ENCODE measurements at places on chromosomes 7 and 10.

GRCh38 chr10:95308389-95309302 is 17.8 kb upstream of the PDLIM1 start:
- DNase-seq: no peak

DNA sequence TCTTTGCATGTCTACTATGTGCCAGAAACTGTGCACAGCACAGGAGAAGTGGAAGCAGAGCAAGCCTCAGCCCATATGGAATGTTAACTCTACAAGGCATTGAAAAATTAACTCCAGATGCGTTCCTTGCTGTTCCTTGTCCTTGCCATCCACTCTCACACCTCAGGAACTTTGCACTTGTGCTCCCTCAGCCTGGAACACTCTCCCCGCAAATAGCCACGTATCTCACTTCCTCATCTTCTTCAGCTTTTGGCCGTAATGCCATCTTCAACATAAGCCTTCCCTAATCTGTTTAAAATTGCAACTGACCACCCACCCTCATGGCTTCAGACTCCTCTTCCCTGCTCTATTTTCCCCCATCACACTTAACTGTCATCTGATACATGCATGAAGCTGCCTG is 83.2 kb upstream of the CAPZA2 start:
- no peak for DNase-seq

- DNase-seq: no peak
These were observed 227.4 kb upstream of the COBL start for GRCh38 chr7:51543801-51544553.

- DNase-seq: no peak
These were observed 45.0 kb upstream of the CSTF2T start for GRCh38 chr10:51744235-51745000.

DNA sequence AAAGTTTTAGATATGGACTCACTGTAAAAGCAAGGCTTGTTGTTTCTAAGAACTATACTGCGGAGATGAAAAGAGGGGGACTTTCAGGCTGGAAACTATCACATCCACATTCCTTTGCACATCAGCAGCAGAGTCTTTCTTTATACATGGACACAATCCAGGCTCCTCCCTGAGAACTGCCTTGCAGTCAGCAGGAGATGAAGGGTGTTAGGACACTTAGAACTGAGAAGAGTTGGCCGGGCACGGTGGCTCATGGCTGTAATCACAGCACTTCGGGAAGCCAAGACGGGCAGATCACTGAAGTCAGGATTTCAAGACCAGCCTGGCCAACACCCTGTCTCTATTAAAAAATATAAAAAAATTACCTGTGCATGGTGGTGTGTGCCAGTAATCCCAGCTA is 9.7 kb upstream of the GARS1 start:
- no peak for DNase-seq

- DNase-seq: no peak
These were observed 396.0 kb downstream of the SEMA3D start for GRCh38 chr7:84790882-84791281.

GRCh38 chr10:4224178-4224577 is 439.2 kb upstream of the KLF6 start:
- no peak for DNase-seq

GRCh38 chr7:70303309-70303708 is 705.0 kb downstream of the AUTS2 start:
- no peak for DNase-seq
